ENCODE measurements at places on chromosomes 2 and 18.

GRCh38 chr18:3832025-3832638, 382.2 kb downstream of the TGIF1 start:
- no peak for DNase-seq

DNA sequence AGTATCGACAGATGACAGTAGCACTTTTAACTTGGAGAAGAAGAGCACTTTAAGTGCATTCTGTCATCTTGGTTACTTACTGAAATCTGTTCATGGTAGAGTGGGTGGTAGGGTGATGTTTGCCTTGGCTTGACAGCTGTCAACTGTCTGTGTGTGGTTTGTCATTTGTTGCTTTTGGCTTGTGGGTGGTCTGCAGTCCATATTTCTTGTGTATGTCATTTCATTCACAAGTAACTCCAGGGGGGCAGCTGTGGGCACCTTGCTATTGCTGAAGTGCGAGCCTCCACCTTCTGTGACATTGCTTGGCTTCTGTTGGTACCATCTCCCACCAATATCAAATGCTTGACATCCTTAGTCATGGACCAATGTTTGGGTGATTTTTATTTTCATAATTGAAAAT, 311.6 kb upstream of the NRP2 start:
- DNase-seq, result no peak

DNA sequence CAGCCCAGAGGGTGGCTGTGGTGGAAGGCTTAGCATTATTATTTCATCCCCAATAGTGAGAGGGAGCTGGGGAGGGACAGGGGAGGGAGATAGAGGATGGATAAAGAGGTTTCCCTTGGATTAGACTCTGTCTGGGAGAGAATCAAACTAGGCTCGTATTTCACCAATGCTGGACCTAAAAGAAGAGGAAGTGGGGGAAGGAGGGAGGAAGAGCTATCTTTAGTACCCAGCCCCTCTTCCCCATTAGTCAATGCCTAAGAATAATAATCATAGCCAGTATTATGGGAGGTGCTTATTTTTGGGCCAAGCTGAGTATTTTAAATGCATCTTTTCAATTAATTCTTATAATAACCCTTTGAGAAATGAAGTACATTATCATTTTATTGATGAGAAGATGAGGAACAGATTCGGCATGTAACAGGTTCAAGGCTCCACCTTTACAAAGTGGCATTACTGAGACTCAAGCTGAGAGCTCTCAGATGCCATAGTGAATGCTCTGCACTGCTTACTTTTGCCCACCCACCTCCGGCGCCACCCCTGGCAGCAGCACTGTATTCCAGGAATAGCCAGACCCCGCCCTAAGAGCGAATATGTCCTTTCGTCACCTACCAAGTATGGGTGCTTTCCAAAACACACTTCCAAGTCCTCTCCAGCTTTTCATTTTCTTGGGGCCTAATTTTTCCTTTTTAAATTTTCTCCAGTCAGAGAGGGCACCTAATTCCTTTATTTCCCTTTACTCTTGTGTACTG, 21.0 kb downstream of the PAX8 start:
- DNase-seq, result no peak

DNA sequence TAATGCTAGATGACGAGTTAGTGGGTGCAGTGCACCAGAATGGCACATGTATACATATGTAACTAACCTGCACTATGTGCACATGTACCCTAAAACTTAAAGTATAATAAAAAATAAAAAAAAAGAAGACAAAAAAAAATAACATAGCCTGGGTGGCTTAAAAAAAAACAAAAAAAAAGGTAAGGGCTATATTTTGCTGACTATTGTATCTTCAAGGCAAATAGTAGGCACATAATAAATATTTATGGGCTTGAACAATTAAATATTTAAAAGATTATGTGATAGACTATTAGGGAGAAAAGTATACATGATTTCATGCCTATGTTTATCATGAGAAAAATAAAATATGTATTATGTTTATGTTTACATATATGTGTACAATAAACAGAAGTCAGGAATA, 99.4 kb downstream of the CCDC148 start:
- DNase-seq, result no peak

DNA sequence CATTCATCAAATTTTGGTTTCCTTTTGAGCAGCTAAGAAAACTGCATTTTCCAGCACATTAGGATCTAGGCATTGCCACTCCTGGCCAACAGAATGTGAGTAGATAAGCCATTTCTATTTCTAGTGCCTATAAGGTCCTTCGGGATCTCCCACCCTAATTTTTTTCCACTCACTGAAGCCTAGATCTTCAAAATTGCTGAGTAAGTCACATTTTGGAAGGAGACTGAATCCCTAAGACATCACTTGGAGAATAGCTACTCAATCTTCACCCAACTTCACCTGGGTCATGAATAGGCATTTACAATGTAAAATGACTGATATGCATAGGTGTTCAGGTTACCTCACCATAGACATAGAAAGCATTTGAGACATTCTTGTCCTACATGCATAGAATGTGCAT, 548.1 kb upstream of the GYPC start:
- DNase-seq, result no peak

DNA sequence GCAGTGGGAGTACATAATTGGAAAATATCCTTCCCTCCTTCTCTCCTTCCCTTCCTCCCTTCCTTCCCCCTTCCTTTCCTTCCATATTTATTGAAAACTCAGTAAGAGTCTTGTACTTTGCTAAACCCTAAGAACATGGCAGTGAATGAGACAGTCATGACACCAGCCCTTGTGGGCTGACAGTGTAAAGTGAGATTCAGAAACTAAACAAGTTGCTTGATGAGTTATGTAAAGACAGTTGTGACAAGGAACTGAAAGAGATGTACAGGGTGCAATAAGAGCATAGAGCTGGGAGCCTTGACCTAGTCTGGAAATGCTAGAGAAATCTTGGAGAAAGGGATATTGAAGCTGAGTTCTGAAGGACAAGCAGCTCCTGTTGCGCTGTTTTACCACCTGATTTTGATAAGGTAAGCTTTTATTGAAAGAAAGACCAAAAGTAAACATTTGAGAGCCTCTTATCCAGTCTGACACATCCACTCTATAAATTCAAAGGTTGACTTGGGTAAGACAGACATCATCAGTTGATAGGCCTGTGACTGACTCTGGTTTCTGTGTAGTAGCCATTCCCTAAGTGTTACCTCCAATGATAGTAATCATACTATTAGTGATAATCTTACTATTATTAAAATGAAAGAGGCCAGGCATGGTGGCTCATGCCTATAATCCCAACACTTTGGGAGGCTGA, 66.5 kb upstream of the SKOR2 start:
- DNase-seq, result no peak

- no peak for DNase-seq
Measured at GRCh38 chr2:104658144-104658835, 195.6 kb upstream of the POU3F3 start.

DNA sequence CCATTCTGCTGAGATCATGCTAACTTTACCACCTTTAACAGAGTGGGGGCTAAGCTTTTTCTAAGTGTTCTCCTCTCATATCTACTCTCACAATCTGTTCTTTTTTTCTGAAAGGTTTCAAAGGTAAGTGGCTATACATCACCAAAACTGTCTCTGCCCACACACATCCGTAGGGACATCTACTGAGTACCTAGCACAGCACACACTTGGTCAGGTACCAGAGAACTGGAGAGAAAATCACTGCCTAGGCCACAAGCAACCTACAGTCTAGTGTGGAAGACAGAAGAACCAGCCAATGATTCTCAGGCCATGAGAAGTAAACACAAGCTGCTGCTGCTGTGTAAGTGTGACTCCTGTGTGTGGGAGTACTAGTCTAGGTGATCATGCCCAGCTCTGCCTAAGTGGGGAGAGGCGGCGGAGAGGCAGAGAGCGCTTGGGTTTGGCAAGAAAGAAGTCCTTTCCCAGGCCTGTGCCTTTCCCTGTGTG, 176.1 kb upstream of the ZFP36L2 start:
- no peak for DNase-seq

DNA sequence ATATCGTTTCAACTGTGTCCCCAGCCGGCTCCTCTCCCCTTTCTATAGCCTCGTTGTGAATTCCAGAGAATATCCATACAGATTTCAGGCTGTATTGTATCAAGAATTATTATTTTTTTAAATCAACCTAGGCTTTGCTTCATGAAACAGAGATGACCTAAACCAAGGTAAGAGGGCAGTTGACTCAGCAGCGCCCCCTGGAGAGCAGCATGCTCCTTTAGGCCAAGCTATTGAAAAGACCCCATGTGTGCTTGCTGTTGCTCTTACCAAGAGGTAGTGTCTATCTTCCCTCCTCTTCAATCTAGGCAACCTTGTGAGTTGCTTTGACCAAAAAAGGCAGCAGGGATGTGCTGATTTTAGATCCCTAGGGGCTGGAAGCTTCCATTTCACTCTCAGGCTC, 426.7 kb upstream of the SMIM21 start:
- no peak for DNase-seq

GRCh38 chr2:583666-584065, 93.5 kb downstream of the TMEM18 start:
- DNase-seq, result no peak

DNA sequence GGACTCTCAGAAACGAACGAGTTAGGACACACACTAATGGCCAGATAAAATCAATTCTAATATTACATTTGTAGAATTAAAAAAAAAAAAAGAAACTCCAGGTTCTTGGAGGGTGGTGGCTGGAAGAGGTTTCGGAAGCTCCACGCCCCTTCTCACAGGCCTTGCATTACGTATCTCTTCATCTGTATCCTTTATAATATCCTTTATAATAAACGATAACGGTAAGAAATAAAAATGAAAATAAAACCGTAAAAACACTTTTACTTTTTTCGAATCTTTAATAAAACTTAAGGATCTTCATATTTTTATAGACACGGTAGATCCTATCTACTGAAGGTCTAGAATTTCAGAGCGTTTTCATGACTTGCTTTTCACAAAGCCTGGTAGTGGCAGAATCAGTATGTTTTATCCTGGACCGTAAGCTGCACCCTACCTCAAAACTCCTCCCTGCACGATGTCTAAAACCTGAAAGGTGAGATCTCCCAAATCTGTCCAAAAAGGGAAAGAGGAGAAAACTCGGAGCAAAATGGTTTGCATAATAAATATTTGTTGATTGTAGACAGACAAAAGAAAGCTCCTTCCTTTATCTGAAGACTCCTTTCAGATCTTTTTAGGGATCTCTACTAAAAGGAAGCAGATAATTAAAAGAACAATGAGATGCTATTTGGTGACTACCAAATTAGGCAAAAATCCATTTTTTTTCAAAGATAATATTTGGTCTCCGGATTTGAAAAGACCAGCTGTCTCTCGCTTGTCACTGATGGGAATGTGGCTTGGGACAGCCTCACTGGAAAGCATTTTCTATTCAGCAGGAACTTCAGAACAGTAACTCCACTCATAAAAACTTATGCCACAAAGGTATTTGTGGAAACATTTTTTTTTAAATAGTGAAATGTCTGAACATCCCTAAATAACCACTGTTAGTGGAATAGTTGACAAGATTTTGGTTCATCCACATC, 2.0 kb upstream of the CXCR4 start:
- no peak for DNase-seq

DNA sequence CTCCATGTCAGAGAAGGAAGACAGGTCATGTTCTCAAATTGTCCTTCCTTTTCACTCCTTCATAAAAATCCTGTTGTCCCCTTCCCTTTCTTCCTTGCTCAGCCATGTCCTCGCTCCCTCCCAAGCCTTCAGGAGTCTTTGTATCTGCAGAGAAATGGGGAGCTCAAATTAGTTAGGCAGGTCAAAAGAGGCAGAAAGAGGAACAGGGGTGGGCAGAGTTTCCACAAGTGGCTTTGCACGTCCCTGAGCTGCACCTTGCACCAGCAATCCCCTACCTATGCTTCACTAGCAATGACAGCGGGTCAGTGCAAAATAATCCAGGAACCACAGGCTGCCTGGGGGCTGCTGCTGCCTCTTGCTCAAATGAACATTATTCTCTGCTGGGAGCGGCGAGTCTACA, 152.1 kb upstream of the ITGA6 start:
- no peak for DNase-seq

DNA sequence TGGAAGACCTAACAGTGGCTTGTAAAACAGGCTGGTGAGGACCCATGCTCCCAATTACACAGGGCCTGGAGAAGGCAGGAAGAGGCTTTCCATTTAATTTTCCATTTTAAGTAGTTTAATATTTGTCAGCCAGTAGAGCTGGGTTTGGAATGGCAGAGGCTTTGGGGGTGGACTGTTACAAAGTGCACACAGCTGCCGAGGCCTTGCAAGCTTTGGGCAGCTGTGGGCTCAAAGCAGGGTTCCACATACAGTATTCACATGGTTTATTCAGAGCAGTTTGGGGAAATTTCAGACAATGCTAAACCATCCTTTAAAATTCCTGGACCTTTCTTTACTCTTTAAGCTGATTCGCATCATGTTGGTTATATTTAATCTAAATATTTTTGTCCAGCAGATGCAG, 132.6 kb downstream of the WDSUB1 start:
- DNase-seq, result no peak

- DNase-seq, result no peak
Measured at GRCh38 chr2:401019-401679, 113.3 kb upstream of the ALKAL2 start.

GRCh38 chr2:204293884-204294747, 251.2 kb upstream of the PARD3B start:
- DNase-seq, result no peak

DNA sequence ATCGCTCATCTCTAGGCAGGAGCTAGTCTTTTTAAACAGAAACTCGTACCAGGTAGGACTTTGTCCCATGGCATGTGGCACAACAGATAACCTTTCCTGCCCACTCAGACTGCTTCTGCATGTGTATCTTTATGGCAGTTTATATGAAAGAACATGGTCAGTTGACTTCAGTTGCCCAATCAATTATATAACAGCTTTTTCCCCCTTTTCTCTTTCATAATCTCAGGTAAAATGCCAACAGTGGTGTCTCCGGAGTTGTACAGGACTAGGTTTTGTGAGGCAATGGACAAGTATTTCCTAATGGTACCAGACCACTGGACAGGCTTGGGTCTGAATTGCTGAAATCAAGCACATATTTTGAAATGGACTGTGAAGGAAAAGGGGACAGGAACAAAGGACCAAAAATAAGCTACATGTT, 51.6 kb upstream of the PTH2R start:
- DNase-seq, result no peak

DNA sequence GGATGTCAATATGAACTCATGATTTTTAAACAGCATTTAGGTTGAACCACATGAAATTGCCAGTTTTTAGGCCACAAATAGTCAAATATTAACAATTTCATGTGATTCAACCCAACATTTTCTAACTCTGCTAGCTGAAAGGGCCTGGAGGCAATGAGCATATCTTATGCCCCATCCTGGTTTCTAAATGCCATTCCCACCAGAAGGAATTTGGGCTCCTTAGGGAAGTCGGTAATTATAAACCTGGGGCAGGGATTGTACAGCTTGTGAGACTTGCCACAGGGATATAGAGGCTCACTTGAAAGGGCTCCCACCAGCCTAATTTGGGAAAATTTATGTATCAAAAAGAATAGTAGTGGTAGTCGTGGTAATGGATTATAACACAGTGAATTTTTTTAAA, 178.4 kb upstream of the ALPP start:
- no peak for DNase-seq

GRCh38 chr18:3281456-3282400, 19.8 kb downstream of the MYL12B start:
- DNase-seq, result no peak

DNA sequence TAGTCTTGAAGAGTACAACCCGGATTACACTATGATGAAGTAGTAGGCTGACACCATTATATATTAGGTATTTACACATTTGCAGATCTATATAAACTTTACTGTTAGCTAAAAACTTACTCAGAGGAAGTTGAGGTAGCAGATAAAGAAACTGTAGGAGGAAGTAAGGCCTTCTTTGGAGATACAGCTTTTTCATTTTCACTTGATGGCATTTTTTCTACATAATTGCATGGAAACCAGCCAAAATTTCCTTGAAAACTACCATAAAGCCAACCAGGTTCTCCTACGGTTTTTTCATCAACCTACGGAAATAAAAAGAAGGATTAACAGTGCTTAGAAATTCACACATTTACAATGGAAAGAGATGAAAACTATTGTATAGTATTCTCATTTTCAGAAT, 86.6 kb downstream of the FAM228A start:
- no peak for DNase-seq

Measured in activated CD8-positive, alpha-beta memory T cell treated with anti-CD3 and anti-CD28 coated beads for 4 hours (primary cell).